T-helper 2 cell treated with Interferon-gamma antibody and Interleukin-4, amounts not matched to agents 5 μg/mL and 100 μg/mL, for 36 hours (primary cell): ENCODE measurements at places on chromosomes 7 and 10.
A peak's percentile ranks its signal among the peaks of the same experiment; 100 is the strongest.

DNA sequence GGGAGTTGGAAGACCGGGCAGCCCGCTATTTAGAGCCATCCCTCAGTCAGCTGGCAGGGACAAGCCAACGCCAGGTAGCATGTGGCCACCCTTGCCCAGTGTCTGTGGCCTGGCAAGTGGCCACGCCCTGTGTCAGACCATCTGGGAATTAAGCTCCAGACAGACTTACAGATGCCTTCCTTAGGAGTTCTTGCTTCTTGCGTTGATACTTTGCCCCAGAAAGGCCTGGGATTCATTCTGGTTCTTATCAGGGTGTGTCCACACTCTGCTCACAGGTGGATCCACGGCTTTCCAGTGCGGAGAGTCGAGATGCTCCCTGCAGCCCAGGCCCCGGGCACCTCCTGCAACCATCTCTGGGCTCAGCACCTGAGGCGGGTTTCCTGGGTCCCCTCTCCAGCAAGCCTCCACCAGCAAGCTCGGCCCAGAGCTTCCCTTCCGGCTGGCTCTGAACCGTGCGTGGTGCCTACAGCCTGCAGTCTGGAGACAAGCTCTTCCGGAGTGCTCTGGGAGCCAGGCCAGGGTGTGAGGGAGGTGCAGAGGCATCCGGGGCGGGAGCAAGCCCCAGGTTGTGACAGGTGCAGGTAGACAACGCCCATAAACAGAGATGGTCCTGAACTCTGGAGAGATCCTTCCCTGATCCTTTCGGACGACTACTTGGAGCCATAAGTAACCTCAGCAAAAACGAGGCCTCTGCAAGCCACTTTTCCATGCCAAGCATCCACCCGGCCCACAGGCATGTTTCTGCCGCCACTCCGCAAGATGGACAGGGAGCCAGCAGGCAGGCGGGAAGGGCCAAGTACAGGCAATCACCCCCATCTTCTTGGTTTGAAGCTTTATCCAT, 32.3 kb upstream of the PPIF start:
- no peak for DNase-seq

DNA sequence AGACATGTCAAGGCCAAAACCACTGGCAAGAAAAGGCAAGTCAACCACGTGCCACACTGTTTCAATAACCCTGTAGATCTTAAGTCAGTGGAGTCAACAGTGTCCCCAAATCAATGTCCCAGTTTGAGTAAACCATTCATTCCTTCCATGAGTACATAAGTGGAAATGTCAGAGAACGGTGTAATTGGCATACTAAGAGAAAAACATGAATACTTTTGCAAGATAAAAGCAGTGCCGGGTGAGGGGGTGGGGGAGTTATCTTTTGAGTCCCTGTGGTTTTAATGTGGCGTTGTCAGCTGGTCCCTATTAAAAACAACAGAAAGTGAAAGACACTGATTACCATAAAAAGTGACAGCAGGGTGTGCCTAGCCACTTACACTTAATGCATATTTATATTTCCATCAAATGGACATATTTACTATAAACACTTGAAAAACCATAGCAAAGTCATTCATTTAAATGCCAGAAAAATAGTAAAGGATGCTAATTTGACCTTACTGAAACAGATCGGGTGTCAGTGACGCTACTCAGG, 37.8 kb downstream of the RSU1 start:
- peak; percentile 76 for DNase-seq

GRCh38 chr10:72089618-72090017, 1.3 kb upstream of the SPOCK2 start:
- no peak for DNase-seq

GRCh38 chr10:106226828-106227227, 937.7 kb downstream of the SORCS1 start:
- no peak for DNase-seq

GRCh38 chr7:42315103-42315502, 78.1 kb upstream of the GLI3 start:
- DNase-seq, result no peak

- no peak for DNase-seq
Observed at GRCh38 chr10:119396008-119396708, 146.4 kb downstream of the RGS10 start.

DNA sequence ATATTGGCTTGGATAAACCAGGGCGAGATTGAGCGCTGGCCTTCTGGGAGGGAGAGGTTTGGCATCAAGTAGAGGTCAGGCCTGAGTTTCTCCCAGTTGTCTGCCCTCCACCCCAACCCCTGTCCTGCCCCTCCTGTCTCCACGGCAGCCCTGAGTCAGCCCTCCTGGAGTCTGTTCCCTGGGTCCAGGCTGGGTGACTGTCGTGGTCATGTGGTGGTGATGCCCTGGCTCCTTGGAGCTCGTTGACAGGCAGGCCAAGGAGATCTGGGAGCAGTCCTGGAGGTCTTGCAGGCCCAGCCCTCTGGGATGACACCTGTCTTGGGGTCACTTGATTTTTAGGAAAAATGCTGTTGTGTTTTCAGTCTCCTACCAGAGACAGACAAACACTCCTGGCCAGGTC, 53.6 kb upstream of the PODXL start:
- DNase-seq, result no peak

- DNase-seq, result no peak
Observed at GRCh38 chr10:871951-872403, 59.5 kb downstream of the LARP4B start.

DNA sequence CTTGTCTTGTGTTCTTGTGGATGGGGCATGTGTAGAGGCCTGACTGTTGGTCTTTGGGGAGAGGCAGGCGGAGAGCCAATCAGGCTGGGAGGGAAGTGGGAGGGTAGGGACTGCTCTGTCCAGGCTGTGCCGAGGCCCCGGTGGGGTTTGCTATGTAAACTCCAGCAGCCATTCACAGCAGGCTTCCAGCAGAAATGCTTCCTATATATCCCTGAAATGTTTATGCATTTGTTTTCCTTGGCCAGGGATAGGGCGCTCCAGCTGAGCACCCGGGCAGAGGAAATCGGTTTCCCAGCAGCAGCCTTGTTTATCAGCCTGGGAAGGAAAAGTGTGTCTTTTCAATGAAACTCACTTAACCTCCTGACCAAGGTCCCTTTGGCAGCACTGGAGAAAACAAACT, 18.3 kb upstream of the AQP1 start:
- DNase-seq, result no peak

DNA sequence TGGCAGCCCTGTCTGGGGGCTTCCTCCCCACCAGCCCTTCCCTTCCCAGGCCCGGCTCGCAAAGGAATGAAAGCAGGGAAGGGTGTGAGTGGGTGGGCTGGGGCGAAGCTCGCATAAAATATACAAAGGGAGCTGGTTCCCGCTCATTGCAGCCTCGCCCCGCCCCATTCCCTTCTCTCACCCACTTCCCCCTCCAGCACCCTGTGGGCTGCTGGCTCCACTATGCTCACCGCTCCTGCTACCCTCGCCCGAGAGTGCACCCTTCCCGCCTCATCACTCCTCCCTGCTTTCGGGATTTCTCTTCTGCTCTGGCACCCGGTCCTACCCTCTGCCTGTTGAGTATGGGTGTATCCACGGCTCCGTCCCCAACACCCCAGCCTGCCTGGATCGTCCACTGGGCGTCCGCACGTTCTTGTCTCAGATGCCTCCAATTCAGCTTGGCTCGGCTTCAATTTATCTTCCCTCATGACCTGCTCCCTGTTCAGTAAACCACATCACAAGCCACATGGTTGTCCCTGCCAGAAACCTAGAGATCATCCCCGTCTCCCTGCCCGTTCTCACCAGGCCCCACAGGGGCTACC, 14.4 kb upstream of the TTYH3 start:
- DNase-seq, result no peak

DNA sequence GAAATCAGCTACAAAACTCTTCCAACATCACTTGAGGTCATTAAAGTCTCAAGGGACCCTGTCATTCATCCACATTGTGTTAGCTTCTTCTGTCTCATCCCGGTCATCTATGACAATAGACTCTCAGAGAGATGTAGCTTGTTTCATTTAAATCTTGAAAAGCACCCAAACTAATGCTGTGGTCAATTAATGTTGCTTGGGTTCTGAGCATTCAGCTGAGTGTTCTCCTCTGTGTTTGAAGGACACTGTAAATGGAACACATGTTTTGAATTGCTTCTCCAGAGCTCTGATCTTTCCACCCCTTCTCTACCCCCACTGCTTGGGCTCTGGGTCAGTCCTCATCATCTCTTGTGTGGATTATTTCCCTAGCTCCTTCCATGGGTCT, 19.6 kb upstream of the ADD3 start:
- no peak for DNase-seq

- DNase-seq, result no peak
Observed at GRCh38 chr7:115840702-115841101, 189.9 kb downstream of the TFEC start.

DNA sequence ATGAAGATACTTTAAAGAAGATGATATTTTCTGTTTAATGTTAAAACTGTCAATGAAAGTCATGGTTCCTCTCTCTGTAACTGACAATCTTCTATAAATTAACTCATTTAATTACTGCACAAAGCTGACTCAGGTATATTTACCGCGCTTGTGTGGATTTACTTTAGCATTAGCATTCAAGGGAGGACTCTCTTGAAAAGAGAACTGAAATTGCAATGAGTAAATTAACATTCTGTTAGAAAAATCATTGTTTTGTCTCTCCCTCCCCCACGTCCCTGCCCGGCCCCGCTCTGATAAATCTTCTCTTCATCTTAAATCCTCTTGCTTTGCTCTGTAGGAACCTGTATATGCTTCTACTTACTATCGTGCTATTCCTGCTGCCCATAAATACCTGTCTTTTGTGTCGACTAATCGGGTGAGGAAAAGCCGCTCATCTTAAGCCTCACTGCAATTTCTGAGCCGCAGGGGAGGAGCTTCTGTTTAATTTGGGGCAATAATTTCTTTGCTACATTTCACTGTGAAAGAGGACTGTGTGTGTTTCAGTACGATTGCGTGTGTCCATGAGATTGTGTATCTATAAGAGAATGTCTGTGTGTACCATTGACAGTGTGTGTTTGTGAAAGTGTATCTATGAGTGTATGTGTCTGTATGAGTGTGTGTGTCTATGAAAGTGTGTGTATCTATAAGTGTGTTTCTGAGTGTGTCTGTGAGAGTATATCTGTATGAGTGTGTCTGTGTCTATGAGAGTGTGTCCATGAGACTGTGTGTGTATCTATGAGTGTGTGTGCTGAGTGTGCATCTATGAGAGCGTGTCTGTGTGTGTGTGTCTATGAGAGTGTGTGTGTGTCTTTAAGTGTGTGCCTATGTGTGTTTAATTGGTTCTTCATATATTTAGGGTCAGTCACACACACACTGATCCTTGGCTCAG, 46.5 kb upstream of the LYZL2 start:
- no peak for DNase-seq

- DNase-seq, result no peak
Observed at GRCh38 chr7:67484244-67484751, 487.7 kb downstream of the TYW1 start.

DNA sequence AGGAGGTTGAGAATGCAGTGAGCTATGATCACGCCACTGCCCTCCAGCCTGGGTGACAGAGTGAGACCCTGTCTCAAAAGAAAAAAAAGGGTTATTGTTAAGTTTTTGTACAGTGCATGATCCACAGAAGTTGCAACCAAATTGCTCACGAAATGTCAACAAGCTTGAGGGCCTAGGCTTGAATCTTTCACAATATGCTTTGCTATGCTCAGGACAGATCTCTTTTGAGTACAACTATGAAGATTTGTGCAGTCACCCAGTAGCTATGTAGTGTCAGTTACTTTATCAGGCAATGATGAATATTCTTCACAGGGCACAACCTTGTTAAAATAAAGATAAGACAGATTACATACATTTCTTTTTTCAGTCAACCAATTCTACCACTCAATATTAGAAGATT, 109.2 kb downstream of the PRTFDC1 start:
- DNase-seq, result no peak

- DNase-seq, result no peak
Observed at GRCh38 chr10:58740620-58741369, 228.1 kb downstream of the BICC1 start.

DNA sequence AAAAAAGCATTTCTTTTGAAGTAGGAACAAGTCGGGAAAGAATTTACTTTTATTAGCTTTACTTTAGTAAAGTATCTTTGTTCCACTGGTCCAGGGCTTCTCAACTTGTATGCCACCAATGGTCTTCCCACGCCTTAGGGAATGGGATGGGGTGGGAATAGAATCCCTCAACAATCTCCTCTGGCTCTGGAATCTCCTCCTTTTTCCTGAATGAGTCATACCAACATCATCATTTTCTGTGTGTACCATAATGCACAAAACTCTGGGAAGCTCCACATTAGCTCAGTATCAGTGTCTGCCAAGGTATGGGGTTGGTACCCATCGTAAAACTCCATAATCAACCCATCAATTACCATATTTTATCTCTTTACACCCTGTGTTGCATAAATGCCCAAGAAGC, 159.4 kb upstream of the BMPER start:
- no peak for DNase-seq

GRCh38 chr7:47946581-47947354, 1.5 kb downstream of the PKD1L1 start:
- DNase-seq, result no peak

DNA sequence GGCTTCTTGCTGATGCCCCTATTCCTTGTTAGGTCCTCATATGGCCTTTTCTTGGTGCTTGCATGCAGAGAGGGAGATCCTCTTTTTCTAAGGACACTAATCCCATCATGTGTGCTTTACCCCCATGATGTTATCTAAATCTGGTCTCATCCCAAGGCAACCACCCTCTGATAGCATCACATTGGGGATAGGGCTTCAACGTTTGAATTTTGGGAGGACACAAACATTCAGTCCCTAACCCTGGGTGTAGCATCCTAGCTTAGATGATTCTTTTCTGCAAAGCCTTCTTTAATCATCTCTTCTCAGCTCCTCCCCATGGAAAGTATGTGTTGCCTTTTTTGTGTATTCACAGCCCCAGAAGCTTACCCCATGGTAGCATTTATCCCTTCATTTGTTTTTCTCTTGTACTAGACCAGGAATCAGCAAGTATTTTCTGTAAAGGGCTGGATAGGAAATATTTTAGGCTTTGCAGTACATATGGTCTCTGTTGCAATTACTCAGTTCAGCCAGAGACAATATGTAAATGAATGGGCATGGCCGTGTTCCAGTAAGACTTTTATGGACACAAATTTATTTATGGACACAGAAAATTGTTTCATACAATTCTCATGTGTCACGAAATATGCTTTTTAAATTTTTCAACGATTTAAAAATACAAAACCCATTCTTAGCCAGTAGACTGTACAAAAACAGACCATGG, 101.5 kb upstream of the CSTF2T start:
- DNase-seq, result no peak

- peak; percentile 75 for DNase-seq
Observed at GRCh38 chr10:73908853-73909539, 1.9 kb upstream of the PLAU start.

- DNase-seq, result no peak
Observed at GRCh38 chr7:38280707-38281106, 7.3 kb upstream of the TARP start.

- DNase-seq, result no peak
Observed at GRCh38 chr10:131088619-131089018, 222.9 kb downstream of the TCERG1L start.

DNA sequence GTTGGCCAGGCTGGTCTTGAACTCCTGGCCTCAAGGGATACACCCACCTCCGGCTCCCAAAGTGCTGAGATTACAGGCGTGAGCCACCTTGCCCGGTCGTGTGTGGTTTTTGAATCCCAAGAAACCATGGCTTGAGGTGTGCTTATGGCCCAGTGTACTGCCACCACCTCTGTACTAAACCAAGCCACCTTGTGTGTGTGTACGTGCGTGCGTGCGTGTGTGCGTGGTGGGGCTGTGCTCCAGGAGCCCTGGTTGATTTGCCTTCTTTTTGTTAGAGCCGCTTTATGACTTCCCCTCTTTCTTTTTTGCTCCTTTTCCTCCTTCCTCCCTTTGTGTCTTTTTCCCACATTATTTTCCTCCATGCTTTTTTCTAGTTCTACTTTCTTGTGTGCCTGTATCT, 121.4 kb downstream of the CAMK1D start:
- no peak for DNase-seq

GRCh38 chr10:3622845-3623621, 162.0 kb downstream of the KLF6 start:
- peak; percentile 56 for DNase-seq
